Kidney epithelial cell (primary cell): ENCODE measurements at places on chromosomes 1 and 21.

- no peak for DNase-seq
These were observed 8.6 kb upstream of the LRRC8C start for GRCh38 chr1:89624314-89624713.

DNA sequence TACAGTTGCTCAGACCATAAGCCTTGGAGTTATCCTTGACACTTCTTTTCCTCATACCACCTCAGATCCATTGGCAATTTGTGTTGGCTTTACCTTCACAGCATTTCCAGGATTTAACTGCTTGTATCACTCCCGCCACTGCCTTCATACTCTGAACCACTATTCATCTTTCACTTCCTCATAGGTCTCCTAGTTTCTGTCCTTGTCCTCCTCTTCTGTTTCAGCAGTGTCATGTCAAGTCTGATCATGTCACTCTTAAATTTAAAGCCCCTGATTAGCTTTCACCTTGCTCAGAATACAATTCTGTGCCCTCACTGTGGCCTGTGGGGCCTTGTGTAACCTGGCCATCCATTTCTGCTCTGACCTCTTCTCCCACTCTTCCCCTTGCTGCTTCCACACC is 34.7 kb upstream of the C1orf115 start:
- no peak for DNase-seq

- no peak for DNase-seq
These were observed 98.9 kb downstream of the RGS2 start for GRCh38 chr1:192907545-192908243.

- no peak for DNase-seq
These were observed 10.8 kb downstream of the SPTA1 start for GRCh38 chr1:158675563-158676323.

DNA sequence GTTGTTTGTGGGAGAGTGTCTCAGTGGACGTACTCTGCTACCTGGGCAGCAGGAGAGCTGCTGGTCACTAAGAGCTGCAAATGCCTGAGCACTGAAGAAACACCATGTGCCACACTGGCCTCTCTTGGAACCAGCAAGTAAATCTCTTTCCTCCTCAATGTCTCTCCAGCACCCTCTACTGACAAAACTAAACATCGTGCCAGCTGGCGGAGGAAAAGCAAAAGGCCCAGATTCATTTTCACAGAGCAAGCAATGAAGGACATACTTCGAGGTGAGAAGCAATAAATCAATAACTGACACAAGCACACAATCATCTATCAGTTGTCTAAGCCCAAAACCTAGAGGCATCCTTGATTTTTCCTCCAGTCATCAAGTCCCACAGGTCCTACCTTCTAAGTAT is 78.1 kb downstream of the RERE start:
- DNase-seq = no peak

GRCh38 chr1:63922848-63923247 is 149.0 kb downstream of the ROR1 start:
- no peak for DNase-seq

- DNase-seq = no peak
These were observed 58.9 kb downstream of the VPS26C start for GRCh38 chr21:37208056-37208721.

DNA sequence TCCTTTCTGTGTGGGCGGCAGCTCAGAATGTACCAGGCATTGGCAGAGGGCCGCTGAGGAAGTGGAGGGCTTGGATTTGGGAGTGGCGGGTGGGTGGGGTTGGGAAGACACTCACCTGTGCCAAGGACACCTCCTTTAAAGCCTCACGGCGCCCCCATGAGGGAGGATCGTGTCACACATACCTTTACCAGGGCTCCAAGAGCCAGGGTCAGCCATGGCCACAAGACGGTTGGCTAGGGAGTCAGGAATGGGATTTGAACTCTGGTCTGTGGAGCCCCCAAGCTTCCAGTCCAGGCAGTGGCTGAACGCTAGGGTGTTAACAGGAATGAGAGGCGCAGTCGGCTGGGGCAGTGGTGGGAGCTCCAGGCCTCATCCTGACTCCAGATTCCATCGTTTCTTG is 4.6 kb downstream of the NBL1 start:
- DNase-seq = no peak

DNA sequence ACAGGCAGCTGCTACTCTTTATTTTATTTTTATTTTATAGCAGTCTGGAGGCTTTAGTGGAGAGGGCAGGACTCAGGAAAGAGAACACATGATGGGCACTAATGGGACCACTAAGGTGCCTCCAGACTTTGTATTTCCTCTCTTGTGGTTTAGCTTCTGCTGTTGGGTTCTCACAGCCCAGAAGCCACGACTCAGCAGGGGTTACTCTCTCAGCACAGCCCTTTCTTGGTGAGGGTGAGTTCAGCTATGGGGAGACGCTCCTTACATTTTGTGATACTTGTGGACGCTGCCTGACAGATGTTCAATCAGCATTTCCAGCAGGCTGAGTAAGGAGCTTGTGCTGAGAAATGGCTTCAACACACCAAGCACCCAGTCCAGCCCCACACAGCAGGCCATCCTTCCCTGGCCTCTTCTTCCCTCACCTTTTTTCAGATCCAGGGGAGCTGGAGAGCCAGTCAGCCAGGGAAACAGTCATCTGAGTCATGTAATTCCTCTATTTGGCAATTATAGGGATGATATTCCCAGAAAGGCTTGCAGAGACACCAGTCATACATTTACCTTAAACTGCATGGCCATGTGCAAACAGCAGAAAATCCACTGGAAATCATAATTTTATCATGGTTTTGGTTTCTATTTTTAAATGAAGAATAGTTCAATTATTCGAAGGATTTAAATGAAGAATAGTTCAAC is 53.2 kb upstream of the RAB3GAP2 start:
- DNase-seq = no peak

DNA sequence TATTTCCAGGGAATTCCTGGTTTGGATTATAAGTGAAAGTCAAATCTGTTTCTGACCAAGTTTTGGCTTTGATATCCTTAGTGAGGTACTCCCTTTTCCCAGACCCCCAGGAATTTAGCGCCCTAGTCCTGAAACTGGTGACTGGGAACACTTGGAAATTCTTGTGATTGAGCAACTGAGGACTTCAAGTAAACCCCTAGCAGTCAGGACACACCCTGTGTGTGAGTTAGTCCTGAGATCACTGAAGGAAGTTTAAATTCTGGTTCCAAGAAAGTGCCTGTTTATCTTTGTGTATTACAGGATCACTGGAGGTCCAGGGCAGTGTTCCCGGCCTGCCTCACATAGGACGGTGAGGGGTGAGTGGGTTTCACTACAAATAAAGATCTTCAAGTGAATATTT is 95.1 kb upstream of the F3 start:
- no peak for DNase-seq

DNA sequence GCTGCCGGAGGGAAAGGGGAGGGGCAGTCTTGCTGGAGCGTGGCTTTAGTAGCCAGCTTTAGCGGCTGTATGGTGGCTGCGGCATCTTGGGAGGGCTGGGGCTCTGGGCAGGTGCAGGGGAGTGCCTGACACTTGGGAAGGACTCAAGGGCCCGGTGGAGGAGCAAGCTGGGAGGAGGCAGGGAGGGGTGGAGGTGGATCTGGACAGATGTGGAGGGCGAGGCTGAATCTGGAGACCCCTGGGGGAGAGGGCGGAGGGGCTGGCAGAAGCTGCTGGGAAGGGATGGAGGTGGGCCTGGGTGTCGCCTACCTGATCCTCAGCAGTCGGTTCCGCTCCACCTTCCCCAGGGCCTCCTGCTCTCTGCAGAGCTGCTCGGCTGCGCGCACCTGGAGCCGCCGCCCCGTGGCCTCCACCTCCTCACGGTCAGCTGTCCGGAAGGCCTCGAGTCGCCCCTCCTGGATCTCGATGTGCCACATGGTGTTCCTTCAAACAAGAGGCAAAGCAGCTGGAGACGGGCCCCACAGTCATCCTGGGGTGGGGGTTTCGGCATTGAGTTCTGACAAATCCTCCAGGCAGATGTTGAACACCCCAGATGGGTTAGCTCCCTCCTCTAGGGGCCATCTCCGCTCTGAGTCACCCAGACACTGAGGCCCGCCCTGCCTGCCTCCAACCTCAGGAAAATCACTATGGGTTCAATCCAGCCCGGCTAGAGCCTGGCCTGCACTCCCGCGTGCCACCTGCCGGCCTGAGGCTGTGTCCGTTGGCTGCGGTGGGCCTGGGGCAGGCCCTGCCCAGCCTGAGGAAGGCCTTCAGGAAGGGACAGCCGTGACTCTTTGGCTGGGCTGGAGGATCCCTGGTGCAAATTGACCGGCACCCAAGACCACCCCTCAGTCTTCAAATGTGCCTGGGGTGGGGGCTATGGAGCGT is 29.6 kb downstream of the CFAP74 start:
- DNase-seq = no peak

DNA sequence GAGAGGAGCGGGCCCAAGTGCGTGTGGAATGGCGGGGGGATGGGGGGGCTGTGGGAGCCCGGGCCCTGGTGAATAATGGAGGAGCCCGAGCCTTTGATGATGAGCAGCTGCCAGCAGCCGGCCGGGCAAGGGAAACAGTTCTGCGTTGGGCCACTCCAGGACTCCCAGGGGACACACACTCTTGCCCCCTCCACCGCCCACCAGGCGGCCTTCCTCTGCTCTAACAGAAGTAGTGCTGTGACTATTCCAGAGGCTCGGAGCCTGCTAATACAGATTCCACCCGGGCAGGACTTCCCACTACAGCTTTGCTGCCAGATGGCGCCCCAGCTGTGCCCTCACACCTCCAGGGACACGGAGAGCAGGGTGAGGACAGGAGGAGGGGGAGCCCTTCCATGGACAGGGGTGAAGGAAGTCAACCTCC is 48.2 kb upstream of the LRP8 start:
- no peak for DNase-seq

GRCh38 chr21:25639551-25640201 is 618 bp downstream of the JAM2 start:
- no peak for DNase-seq

DNA sequence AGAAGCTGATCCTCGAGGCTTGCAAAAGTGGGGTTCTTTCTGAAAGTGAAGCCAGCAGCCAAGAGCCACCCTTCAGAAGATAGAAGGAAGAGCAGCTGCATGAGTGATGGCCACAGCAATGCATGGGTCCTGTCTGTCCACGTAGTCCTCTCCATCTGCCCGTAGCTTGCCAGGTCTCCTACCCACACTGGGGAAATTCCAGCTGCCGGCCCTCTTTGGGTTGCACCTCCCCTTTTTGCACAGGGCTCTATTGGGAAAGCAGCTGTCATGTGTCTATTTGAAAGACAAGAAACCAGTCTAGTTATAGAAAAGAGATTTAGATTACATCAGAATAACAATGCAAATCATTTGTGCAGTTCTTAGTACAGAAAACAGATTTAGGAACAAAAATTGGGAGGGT is 204.4 kb downstream of the GIPC2 start:
- no peak for DNase-seq

DNA sequence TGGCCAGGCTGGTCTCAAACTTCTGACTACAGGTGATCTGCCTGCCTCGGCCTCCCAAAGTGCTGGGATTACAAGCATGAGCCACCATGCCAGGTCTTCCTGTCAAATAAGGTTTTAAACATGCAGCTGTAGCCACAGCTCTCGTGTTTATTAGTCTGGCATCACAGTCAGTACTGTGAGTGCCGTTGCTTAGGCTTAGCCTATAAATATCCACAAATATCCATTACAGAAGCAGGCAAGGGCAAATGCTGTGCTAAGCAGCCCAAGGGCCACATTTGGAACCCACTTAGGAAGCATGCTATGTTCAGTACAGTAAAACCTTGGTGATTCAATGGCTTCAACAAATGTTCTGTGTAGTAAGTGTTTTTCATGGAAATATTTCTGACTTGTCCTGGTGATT is 75.9 kb downstream of the KIF1B start:
- DNase-seq = no peak

DNA sequence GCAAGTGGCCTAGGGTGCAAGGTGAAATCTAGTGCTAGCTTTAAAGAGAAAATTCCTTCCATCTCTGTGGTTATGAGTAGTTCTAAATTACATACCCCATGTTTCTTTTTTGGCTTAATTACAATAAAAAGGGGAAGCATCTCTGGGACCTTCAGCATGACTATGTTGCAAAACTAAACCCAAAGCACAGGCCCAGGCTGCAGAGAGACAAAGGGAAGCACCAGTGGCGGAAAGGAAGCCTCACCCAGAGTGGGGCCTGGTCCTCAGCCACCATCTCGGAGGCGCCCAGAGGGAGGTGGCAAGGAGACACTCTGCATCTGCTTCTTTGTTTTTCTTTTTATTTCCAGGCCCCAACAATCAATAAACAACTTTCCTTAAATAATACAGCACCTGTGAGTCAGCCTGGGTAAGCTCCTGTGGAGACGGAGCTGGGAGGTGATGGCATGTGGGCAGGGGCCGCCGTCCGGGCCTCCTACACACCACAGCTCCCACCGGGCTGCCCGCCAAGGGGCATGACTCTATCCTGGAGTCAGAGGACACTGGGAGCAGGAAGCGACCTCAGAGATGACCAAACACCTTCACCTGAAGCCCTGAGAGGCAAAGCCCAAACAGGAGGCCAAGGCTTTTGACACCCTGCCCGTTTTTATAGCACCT is 21.7 kb downstream of the ITPKB start:
- no peak for DNase-seq

GRCh38 chr1:117592155-117592554 is 13.7 kb upstream of the TENT5C start:
- DNase-seq = no peak

DNA sequence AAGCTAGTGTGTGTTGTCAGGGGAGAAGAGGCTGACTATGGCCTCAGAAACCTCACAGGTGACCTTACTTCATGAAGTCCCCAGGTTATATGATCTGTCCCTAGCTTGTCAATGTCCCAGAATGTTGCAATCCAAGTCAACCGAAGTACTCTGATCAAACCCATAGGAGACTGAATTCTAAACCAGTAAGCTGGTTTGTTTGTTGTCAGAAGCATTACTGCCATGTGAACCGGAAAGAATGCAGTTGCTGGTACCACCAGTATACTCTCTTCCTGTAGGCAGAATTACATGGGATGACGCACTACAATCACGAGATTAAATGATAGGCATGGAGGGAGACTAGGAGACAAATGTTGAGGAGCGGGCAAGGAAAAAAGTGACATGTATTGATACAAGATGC is 26.1 kb upstream of the MAN1A2 start:
- no peak for DNase-seq

DNA sequence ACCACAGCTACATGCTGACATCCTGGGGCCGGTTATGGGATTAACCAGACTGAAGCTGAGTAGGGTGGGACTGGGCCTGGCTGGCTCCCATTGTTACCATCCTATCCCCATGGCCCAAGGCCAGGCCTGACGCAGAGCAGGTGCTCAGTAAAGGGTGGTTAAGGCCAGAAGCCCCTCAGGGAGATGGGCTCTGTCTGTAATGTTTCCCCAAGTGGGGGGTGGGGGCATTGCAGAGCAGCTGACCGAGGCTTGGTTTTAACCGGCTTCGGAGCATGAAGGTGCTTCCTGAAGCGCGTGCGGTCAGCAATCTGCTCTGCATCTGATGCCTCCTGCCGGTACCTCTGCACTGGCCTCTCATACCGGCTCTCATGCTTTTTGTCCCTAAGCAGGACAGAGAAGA is 83.4 kb upstream of the ACTL8 start:
- peak; percentile 18 for DNase-seq

GRCh38 chr1:39871796-39872195 is 11.5 kb downstream of the TRIT1 start:
- no peak for DNase-seq

- DNase-seq = peak; percentile 61
These were observed 444.1 kb downstream of the PLPP3 start for GRCh38 chr1:56135069-56135863.
